ENCODE measurements at places on chromosomes 16 and 17.

- H3K27ac ChIP-seq = no peak overlapping the region
- H3K36me3 ChIP-seq = peaks cover 72% of the 10 kb centered on the region
- no peak for DNase-seq
- H3K4me3 ChIP-seq = no peak overlapping the region
Observed at GRCh38 chr16:2253293-2253692, 1.9 kb upstream of the ECI1 start.

DNA sequence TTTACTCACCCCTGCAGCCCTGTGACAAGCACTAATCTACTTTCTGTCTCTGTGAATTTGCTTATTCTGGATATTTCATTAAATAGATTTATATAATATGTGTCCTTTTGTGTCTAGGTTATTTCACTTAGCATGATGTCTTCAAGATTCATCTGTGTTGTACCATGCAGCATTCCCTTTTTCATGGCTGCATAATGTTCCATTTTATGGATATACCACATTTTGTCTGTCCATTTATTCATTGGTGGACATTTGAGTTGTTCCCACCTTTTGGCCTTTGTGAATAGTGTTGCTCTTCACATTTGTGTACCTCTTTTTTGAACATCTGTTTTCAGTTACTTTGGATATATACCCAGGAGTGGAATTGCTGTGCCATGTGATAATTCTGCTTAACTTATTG lies 110.3 kb downstream of the ELAC2 start:
- H3K4me3 ChIP-seq = no peak overlapping the region
- H3K36me3 ChIP-seq = no peaks in the 10 kb centered on the region
- H3K27ac ChIP-seq = no peak overlapping the region
- no peaks in the 10 kb centered on the region for H3K4me1 ChIP-seq
- no peak for DNase-seq
- H3K27me3 ChIP-seq = no peaks in the 10 kb centered on the region

DNA sequence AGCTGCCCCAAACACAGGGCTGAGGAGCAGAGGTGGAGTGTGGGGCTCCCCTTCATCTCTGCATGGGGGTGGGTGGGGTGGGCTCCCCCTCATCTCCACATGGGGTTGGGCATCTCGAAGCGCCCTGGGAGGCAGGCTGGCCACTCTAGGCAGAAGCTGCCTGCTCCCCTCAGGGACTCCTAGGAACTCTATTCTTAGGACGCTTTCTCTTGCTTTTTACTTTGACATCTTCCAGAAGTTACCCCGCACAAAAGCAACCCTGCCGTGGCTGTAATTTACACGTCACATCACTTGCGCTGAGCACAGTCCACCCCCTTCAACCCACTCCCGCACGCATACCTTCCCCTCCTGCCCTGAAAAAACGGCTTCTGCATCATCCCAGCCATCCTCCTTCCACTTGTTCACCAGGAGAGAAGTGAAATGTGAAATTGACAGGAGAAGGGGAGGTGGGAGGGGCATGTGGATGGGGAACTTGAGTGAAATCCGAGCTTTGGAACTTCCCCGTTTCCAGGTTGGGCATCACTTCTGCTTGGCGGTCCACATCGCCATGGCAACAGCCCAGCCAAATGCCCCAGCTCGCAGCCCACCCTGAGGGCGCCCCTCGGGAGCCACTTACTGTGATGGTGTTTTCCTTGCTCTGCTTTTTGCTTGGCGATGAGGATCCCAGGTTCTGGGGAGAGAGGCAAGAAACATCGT lies 53.7 kb upstream of the RCVRN start:
- peaks cover 22% of the 10 kb centered on the region for H3K4me1 ChIP-seq
- peak overlapping the region; percentile 40 for H3K4me3 ChIP-seq
- no peak overlapping the region for H3K27ac ChIP-seq
- H3K27me3 ChIP-seq = no peaks in the 10 kb centered on the region
- DNase-seq = no peak

GRCh38 chr16:51267681-51268080 lies 116.6 kb upstream of the SALL1 start:
- no peak for DNase-seq
- no peak overlapping the region for H3K27ac ChIP-seq
- no peaks in the 10 kb centered on the region for H3K27me3 ChIP-seq
- H3K4me3 ChIP-seq = no peak overlapping the region
- peaks cover 5% of the 10 kb centered on the region for H3K4me1 ChIP-seq
- H3K36me3 ChIP-seq = no peaks in the 10 kb centered on the region

- no peak overlapping the region for H3K27ac ChIP-seq
- no peak for DNase-seq
- peaks cover 62% of the 10 kb centered on the region for H3K4me1 ChIP-seq
- H3K27me3 ChIP-seq = no peaks in the 10 kb centered on the region
- H3K36me3 ChIP-seq = peaks cover 45% of the 10 kb centered on the region
- no peak overlapping the region for H3K4me3 ChIP-seq
Observed at GRCh38 chr16:68374961-68375660, 64.3 kb downstream of the PRMT7 start.

GRCh38 chr17:43860077-43860725 lies 13.2 kb downstream of the CD300LG start:
- no peak for DNase-seq
- no peak overlapping the region for H3K4me3 ChIP-seq
- H3K36me3 ChIP-seq = no peaks in the 10 kb centered on the region

- no peak for DNase-seq
- H3K4me1 ChIP-seq = peaks cover 51% of the 10 kb centered on the region
- H3K4me3 ChIP-seq = peak overlapping the region; percentile 95
- peaks cover 32% of the 10 kb centered on the region for H3K36me3 ChIP-seq
- peak overlapping the region; percentile 95 for H3K27ac ChIP-seq
- no peaks in the 10 kb centered on the region for H3K27me3 ChIP-seq
Observed at GRCh38 chr17:8163978-8164814, 1.4 kb upstream of the VAMP2 start.

DNA sequence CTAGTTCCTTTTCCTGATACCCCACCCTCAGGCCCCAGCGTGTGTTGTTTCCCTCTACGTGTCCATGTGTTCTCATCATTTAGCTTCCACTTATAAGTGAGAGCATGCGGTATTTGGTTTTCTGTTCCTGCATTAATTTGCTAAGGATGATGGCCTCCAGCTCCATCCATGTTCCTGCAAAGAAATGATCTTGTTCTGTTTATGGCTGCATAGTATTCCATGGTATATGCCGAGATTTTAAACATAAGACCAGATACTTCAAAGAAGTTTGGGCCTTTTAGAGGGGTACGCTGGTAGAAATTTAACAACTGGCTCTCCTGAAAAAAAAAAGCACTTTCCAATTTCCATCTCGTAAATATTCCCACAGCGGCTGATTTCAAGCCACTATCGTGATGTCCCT lies 59.8 kb downstream of the IRF8 start:
- H3K27ac ChIP-seq = no peak overlapping the region
- no peak for DNase-seq
- no peaks in the 10 kb centered on the region for H3K36me3 ChIP-seq
- peaks cover 10% of the 10 kb centered on the region for H3K4me1 ChIP-seq
- H3K4me3 ChIP-seq = no peak overlapping the region
- H3K27me3 ChIP-seq = no peaks in the 10 kb centered on the region

DNA sequence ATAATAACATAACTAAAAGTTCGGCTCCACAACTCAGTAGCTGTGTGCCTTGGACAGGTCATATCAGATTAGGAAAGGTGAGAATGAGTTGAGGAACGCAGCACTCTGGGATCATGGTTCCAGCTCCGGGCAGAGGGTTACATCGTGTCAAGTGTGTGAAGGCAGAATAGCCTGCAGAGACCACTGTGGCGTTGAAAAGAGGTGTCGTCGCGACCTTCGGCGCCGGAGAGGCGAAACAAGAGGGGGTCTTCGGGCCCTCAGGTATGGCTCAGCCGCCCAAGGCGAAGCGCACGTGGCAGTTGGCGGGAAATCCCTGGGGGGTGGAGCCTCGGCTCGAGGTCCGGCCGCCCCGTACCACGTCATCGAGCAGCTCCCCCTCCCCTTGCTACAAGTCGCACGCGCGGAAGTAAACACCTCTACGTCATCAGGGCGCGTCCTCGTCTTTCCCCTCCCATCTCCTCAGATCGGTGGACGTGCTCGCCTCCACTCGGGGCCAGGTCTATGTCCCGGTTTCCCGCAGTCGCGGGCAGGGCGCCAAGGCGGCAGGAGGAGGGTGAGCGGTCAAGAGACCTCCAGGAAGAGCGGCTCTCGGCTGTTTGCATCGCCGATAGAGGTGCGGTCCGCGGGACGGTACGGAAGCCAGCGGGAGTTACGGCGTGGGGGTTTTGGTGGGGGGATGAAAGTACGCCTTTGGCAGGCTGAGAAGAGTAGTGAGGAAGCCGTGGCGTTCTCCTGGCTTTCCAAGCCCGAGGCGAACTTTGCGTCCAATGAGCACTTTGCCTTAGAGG lies at the start of gene DHX40:
Gene DHX40 (plus strand): TSS at position 440 of the 788 bp plus-strand sequence. CDS start 62 bp downstream, at position 502.
- no peaks in the 10 kb centered on the region for H3K27me3 ChIP-seq
- DNase-seq = peak; percentile 98
- peak within 1 kb of the TSS; percentile 96 for H3K4me3 ChIP-seq
- peaks cover 4% of the 10 kb centered on the region for H3K4me1 ChIP-seq
- H3K27ac ChIP-seq = peak within 1 kb of the TSS; percentile 95

DNA sequence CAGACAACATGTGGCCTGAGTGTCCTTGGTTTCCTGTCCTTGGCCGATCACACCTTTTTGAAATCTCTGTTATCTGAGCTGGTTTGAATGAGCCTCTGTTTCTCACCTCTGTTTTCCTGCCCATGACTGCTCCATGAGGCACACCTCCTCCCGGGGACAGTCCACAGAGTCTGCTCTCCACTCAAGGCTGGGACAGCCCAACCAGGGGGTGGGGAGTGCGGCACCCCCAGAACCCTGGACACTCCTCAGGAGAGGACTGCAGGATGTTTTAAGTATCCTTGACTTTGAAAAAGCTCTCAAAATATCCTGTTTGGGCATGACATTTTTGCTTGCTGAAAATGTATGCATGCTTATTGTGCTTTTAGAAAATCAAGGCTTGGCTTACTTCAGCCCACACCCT lies 333.0 kb upstream of the N4BP1 start:
- no peaks in the 10 kb centered on the region for H3K36me3 ChIP-seq
- no peaks in the 10 kb centered on the region for H3K4me1 ChIP-seq
- DNase-seq = no peak
- no peak overlapping the region for H3K4me3 ChIP-seq
- no peaks in the 10 kb centered on the region for H3K27me3 ChIP-seq

DNA sequence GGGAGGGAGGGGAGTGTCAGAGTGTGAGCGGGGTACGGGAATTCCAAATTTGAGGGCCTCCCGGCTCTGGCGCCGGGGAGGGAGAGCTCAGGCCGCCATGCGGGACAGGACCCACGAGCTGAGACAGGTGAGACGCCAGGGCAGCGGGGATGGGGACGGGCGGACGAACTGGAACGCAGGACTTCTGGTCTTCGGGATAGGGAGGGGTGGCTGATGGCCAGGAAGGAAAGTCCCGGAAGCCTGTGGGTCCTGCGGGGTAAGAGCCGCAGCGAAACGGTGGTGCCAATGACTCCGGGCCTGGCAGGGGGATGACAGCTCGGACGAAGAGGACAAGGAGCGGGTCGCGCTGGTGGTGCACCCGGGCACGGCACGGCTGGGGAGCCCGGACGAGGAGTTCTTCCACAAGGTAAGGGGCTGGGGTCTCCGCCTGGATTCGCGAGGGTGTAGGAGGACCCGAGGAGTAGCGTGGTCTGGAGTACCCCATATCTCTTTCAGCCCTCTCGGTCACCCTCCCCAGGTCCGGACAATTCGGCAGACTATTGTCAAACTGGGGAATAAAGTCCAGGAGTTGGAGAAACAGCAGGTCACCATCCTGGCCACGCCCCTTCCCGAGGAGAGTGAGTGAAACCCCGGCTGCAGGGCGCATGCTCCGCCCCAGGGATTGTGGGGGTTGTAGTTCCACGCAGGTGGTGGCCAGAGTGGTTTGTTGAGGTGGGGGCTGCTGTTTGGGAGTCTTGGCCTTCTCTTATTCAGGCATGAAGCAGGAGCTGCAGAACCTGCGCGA lies 543 bp downstream of the STX4 start:
- peaks cover 21% of the 10 kb centered on the region for H3K4me1 ChIP-seq
- H3K36me3 ChIP-seq = peaks cover 33% of the 10 kb centered on the region
- DNase-seq = peak; percentile 96
- peak overlapping the region; percentile 96 for H3K27ac ChIP-seq
- peak overlapping the region; percentile 95 for H3K4me3 ChIP-seq
- H3K27me3 ChIP-seq = no peaks in the 10 kb centered on the region

DNA sequence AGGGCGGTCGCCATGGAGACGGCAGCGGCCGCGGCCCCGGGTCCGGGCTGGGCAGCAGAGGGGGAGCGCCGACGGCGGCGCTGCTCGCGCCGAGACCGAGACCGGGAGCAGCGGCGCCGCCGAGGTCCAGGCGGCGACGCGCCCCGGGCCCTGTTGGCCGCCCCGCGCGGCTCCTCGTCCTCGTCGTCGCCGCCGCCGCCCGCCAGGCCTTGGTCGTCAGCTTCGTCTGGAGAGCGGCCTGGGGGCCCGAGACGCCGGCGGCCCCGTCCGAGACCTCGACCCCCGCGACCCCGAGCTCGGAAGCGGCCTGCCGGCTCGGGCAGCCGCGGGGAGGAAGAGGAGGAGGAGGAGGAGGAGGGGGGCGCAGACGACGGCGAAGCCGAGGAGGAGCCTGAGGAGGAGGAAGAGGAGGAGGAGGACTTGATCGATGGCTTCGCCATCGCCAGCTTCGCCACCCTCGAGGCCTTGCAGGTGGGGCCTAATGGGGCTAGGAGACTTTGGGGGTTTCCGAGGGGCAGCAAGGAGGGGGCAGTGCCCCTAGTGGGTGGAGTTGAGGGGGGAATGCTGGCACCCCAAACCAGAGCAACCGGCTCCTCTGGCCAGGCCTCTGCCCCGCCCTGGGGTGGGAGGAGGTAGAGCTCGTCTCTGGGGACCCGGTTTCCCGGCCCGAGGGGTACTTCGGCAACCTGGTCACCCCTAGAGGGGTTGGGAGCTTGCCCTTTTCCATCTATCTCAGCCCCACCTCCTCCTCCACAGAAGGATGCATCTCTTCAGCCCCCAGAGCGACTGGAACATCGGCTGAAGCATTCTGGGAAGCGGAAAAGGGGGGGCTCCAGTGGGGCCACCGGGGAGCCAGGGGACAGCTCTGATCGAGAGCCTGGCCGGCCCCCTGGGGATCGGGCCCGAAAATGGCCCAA lies 1.5 kb downstream of the FBRS start:
- peak overlapping the region; percentile 84 for H3K4me3 ChIP-seq
- no peak for DNase-seq
- no peaks in the 10 kb centered on the region for H3K27me3 ChIP-seq
- peaks cover 44% of the 10 kb centered on the region for H3K4me1 ChIP-seq

- H3K4me3 ChIP-seq = no peak overlapping the region
- peak; percentile 47 for DNase-seq
- H3K4me1 ChIP-seq = peaks cover 50% of the 10 kb centered on the region
- H3K27ac ChIP-seq = no peak overlapping the region
- H3K36me3 ChIP-seq = no peaks in the 10 kb centered on the region
Observed at GRCh38 chr16:57483725-57484514, 2.4 kb downstream of the DOK4 start.

Measured in spinal cord (tissue), 10 donors.